Endothelial cell of umbilical vein (primary cell): ENCODE measurements at places on chromosomes 5 and 9.

DNA sequence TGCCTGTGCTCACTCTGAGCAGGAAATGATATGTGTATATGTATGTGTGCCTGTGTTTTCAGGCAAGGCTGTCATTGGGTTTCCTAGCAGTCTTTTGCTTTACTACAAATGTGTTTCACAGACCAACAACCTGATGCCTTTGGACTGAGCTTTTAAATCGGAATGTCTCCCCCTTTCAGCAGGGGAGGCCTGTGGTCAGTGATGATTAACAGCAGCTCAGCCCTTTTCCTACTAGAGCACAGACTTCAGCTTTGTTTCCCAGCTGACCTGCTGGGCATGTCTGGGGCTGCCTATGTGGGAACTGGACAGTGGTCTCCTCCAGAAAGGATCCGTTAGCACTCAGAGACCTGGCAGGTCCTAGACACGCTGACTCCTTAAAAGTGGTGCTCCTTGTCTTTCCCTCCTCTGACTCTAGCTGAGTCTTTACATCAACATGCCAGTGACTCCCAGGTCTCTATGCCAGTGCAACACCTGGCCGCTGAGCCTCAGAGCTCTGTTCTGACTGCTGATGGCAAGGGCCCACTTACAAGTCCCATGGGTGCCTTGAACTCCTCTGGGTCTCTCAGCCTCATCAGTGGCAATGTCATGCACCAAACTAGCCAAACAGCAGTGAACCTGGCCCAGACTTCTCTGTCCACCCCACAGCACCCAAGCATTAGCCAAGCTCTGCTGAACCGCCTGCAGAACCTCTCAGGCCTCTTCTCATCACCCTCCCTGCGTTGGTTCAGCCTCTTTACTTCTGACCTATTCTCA lies 7.7 kb downstream of the MACROH2A1 start:
- DNase-seq, result no peak

GRCh38 chr9:129874261-129875101 lies 39.2 kb downstream of the USP20 start:
- no peak for DNase-seq

- DNase-seq, result no peak
Measured at GRCh38 chr9:90898228-90898627, 96.6 kb downstream of the SYK start.

- DNase-seq, result no peak
Measured at GRCh38 chr9:29556317-29556716, 1983.0 kb upstream of the C9orf72 start.

GRCh38 chr5:73899055-73899454 lies 273.1 kb downstream of the ARHGEF28 start:
- no peak for DNase-seq

DNA sequence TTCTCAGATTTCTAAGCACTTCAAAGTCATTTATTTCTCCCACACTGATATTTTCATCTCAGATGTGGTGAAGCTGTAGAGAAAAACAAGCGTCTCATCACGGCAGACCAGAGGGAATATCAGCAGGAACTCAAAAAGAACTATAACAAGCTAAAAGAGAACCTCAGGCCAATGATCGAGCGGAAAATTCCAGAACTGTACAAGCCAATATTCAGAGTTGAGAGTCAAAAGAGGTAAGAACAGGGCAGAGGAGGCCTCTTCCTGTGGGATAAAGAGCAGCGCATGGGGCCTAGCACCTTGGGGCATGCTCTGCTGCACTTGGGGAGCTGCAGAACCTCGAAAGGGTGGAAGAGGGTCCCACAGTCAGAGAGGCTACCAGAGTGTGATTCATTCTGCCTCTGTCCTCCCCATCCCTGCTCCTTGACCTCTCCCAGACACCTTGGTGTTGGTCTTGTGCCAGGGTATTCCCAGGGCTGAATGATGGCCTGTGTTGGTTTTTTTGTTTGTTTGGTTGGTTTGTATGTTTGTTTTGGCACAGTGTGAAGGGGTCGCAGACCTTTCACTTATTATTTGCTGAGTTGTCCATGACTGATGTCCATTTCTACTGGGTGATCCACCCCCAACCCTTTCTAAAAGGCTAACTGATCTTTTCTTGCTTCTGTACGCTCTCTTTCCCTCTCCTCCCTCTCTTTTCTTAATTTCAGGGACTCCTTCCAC lies 248.9 kb downstream of the DOCK8 start:
- DNase-seq, result peak; percentile 2

DNA sequence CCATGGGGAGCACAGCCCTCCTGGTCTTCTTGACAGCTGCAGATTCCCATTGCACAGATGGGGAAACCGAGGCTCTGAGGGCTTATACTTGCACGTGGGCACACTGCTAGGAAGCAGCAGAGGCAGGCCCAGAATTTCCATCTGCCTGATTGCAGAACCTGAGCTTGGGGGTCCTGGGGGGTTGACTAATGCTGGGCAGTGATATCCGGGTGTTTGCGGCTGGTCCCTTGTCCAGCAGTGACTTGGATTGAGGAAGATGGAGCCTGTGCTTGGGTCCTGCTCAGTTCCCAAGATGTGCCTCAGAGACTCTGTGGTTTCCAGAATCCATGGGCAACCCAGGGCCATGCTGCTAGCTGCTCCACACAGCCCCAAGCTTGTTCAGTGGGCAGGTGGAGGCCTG lies 91.2 kb downstream of the PHF2 start:
- no peak for DNase-seq

- DNase-seq, result no peak
Measured at GRCh38 chr9:89550346-89550927, 52.5 kb upstream of the SEMA4D start.

DNA sequence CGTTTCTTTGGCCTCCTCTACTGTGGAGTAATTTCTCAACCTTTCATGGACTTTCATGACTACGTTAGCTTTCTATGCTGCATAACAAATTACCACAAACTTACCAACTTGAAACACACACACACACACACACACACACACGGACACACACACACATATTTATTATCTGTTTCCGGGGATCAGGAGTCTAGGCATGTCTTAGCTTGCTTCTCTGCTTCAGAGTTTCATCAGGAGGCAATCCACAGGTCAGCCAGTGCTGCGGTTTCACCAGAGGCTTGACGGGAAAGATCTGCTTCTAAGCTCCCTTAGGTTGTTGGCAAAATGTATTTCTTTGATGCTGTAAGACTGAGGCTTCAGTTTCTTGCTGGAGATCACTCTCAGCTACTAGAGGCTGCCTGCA lies 59.0 kb upstream of the C9orf72 start:
- no peak for DNase-seq

DNA sequence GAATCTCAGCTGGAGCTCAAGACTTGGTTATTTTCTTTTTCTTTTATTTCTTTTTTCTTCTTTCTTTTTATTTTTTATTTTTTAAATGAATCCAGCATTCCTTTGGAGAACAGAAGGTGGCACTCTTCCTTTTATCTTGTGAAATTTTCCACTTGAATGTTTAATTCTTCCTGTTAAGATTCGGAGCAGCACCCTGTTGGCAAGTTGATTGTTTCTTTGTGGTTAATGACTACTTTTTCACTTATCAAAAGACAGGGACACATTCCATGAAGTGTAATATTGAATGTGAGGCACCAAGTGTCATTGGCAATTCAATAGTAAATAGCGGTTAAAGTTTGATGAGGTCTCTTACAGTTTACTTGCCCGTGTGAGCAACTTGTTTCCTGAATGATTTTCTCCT lies 240.5 kb upstream of the CHD1 start:
- DNase-seq, result peak; percentile 70

DNA sequence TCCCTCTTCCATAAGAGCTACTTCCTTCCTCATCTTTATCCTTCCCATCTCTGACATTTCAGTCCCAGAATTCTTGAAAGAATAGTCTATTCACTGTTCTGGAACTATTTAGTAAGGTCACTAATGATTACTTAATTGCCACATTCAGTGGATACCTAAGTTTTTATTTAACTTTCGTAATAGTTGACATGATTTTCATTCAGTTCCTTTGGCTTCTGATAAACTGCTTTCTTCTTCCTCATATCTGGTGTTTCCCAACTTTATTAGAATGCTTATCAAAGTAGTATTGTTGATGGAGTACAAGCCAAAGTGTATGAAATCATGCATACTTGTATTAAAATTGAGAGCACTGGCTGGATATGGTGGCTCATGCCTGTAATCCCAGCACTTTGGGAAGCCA lies 10.8 kb downstream of the UBE2D2 start:
- DNase-seq, result no peak

DNA sequence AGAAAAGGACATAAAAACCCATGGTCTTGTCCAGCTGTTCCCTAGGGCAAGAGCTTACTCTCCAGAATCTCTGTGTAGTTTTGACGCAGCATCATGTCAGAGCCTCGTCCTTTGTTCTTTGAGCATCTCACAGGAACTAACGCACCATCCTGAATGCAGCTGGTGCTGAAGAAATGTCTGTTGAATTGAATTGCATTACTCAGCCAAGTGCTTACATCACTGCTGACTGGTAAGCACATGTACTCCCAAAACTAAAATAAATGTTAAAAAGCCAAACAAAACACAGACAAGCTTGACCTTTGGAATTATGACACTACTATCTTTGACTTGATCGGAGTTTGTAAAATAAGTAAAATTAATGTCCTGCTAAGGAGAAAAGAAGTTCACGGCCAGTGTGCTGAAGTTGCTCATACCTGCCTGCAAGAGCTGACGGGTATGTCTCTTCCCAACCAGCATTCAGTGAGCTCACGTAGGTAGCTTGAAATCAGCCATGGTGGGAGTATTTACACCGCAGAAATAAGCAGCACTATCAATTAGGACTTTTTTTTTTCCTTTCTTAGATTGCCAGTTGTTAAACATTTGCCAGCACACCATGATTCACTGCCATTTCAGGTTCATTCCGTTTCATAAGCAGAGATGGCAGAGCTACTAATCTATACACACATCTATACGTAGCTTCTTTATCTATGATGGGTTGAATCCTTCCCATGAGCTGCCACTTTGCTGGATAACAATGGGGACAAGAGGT lies 310.6 kb upstream of the MSX2 start:
- no peak for DNase-seq

GRCh38 chr5:129410488-129410887 lies 49.6 kb upstream of the ADAMTS19 start:
- DNase-seq, result no peak

GRCh38 chr9:21974343-21974721 lies 19.9 kb downstream of the CDKN2A start:
- DNase-seq, result peak; percentile 29

DNA sequence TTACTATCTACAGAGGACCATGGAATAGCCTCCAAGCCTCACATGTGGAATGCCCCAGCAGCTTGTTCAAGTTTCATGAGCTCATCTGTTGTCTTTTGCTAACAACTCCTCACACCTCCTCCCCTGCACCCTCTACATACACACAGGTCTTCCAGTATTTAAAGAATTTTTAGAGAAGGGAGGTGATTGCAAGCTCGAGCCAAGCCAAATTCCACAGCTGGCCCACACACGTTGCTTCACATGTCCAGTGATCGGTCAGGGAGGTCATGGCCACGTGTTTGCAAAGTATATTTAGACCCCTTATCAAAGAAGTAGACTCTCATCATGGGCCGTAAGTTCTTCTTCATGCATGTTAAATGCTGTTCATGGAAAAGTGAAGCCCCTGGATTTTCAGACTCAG lies 281.7 kb downstream of the OSTF1 start:
- no peak for DNase-seq

DNA sequence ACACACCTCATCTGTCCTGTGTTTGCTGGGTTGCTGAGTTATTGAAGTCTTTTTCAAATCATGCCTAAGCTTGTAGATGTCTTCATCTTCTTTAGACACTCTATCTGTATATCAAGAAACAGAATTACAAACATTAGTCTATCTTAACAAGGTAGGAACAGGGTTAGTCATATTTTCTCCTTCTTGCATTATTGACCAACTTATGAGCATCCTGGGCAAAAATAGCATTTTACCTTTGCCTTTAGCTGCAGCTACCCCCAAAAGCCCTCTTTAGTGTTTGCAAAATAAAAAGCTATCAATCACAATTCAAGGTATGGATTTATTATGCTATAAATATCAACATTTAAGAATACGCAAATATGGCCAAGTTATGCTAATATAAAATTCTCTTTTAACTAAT lies 3.4 kb downstream of the PLK2 start:
- peak; percentile 19 for DNase-seq

GRCh38 chr5:149125386-149125891 lies 15.9 kb upstream of the ABLIM3 start:
- DNase-seq, result no peak

GRCh38 chr9:110123341-110124095 lies 84.4 kb downstream of the C9orf152 start:
- no peak for DNase-seq

DNA sequence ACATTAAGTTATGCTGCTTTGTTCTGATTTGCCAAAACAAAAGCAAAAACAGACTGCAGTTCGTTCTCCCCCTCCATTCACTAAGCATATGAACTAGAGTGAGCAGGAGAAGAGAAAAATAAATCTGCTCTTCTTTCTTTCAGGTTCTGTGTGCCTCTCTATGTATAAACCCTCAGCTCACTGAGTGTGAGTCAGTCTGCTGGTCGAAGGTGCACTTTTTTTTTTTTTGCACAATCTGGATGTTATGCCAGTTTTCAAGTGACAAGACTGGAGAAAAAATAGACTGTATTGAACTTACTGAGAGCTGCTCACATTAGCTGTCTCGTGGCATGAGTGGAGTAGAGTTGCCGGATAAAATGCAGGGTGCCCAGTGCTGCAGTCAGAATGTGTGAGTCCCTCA lies 244.6 kb upstream of the ATP10B start:
- no peak for DNase-seq

- no peak for DNase-seq
Measured at GRCh38 chr5:166982226-166982625, 1309.2 kb upstream of the WWC1 start.

GRCh38 chr9:3721096-3721495 lies 195.3 kb upstream of the RFX3 start:
- no peak for DNase-seq

DNA sequence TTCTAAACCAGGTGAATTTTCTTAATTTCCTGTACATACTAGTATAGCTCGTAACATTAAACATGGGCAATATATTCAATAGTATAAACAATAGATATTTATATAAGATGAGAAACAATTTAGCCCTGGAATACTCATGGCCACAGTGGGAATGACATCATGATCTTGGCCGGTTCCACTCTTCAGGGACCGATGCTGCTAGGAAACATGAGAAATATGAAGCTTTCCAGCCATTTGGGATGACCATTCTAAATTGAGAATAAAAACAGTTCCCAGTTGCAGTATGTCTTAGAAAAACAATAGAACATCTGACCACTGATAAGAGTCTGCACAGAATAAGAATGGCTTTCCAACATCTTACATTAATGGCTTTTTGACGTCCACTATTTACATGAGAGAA lies 33.3 kb upstream of the SLCO6A1 start:
- DNase-seq, result no peak

GRCh38 chr5:41681840-41682239 lies 171.4 kb upstream of the PLCXD3 start:
- no peak for DNase-seq

DNA sequence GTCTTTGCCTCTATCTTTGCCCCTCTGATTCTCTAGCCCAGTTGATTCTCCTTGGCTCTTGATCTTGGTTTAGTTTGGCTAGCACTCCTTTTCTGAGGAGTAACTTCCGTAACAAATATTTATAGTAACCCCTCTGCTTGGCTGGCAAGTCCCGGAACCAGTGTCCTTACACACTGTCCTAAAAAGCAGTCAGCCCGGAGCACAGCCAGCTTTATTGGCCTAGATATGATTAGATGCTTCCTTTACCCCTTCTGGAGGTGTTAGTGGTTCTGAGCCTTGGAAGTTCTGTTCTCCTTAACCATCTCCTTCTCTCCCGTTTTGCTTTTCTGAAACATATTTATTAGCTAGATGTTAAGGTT lies 17.0 kb upstream of the MSMP start:
- peak; percentile 38 for DNase-seq
